ENCODE measurements at places on chromosomes 6 and 20.

DNA sequence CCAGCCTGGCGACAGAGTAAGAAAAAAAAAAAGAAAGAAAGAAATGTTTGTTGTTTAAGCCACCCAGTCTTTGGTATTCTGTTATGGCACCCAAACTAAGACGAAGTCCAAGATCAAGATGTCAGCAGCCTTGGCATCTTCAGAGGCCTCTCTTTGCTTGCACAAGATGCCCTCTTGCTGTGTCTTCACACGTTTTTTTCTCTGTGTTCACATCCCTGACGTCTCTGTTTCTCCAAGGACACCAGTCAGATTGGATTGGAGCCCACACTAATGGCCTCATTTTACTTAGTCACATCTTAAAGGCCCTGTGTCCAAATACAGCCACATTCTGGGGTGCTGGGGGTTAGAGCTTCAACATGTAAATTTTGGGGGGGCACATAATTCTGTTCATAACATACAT is 380.9 kb downstream of the GJA1 start:
- no peak for DNase-seq

DNA sequence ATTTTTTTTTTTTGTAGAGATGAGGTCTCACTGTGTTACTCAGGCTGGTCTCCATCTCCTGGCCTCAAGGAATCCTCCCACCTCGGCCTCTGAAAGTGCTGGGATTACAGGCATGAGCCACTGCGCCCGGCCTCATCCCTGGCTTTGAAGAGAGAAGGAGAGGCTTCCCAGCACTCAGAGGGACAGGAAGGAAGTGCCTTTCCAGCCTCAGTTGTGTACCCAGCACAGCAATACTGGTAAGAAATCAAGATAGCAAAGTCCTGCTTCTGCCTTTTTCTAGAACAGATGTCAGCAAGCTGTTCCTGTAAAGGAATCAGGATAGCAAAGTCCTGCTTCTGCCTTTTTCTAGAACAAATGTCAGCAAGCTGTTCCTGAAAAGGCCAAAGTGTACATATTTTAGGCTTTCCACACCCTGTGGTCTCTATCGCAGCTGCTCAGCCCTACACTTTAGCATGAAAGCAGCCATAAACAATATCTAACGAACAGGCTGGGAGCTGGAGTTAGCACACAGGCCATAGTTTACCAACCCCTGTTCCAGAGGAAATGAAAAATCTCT is 6.3 kb upstream of the PLTP start:
- DNase-seq = no peak

GRCh38 chr6:38079537-38079936 is 260.0 kb downstream of the ZFAND3 start:
- no peak for DNase-seq

- no peak for DNase-seq
These were observed 32.7 kb downstream of the TLDC2 start for GRCh38 chr20:36908603-36909002.

- no peak for DNase-seq
These were observed 78.5 kb downstream of the CD164 start for GRCh38 chr6:109303640-109304283.

DNA sequence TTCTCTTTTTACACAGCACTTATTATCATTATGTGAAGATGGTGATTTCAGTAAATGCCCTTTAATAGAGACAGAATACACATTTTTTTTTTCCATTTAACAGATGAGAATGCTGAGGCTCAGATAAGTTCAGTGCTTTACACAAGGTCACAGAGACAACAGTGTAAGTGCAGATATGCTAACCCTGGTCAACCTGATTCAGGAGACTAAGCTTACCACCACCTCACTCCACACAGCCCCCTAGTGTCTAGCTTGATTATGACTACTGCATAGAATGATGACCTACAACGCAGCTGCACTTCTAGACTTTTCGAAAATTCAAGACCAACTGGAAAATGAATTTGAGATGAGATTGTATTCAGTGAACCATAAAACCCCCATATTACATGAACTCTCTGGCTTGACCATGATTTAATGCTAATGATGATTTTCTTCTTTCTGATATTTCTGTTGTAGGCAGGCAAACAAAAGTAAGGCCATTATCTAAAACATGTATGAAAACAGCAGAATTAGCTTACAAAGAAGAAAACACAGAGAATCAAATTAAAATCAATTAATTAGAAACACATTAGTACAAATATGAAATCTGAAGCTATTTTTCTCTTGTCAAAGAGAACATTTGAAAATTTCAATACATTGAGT is 212.1 kb upstream of the PHACTR1 start:
- no peak for DNase-seq

Data from activated CD8-positive, alpha-beta memory T cell treated with anti-CD3 and anti-CD28 coated beads, Interleukin-2, amount 50 U/mL, for 4 hours (primary cell).